NCI-H446 (cell line): ENCODE measurements at places on chromosomes 6 and 20.

DNA sequence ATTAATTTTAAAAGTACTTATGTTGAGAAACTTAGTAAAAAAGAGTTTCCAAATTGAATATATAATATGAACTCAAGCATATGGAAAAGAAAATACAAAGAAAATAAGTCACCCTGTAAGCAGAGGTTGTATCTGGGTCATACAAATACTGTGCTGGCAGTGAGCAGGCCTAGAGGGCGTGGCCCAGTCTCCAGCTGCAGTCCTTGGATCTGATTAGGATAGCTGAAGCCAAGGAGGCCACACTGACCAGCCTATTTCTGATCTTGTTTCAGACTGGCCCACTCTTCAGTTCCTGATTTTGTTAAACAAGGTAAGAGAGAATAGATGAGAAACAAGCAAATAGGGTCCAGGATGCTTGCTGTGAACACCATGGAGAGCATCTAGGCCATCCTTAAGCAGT is 228.8 kb downstream of the EPM2A start:
- DNase-seq = no peak

DNA sequence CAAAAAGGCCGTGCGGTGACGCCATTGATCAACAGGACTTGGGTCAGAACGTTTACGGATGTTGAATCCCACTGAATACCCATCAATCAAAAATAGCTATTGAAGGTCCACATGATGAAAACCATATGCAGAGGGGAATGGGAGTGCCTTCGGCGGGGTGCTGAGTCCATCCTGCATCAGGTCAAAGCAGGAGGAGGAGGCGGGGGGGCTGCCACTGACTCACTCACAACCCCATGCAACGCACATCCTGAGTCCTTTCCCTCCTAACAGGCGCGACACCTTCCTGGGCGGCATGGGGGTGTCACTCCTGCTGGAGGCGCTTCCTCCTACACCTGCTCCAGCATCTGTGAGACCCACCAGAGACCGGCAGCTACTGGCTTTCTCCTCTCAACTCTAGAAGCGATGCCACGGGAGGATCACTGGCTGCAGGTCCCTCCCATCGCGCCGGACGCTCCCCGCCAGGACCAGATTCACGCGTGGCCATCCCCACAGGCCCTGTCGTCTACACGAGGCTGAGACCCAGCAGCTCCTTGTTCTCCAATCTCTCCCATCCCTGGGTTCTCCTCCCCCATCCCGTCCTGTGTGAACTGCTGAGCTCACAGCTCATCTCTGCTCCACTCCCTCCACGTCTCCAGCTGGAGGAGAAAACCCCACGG is 170.6 kb upstream of the THBS2 start:
- DNase-seq = no peak

GRCh38 chr6:116564921-116565872 is 6.1 kb upstream of the RWDD1 start:
- DNase-seq = no peak

- DNase-seq = no peak
Observed at GRCh38 chr6:7042056-7042653, 65.6 kb upstream of the RREB1 start.

DNA sequence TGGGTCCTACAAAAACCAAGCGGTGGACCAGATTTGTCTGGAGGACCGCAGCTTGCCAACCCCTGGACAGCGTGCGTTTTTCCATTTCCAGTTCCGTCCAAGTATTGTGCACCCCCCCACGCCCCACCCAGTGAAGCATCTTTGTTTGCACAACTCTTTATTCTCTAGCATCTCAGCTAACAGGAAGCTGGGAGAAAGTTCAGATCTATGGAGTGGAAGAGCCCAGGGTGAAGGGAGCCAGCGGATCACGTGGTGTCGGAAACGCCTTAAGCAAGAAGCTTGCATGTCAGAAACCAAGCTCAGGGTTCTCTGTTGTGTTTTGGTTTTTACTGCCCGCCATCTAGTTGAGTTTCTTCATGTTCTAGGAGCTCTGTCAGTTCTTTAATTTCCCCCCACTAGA is 29.9 kb downstream of the ARID1B start:
- no peak for DNase-seq

- DNase-seq = no peak
Observed at GRCh38 chr6:163192591-163192990, 221.9 kb upstream of the QKI start.

GRCh38 chr20:58835231-58835630 is 15.5 kb downstream of the GNAS-AS1 start:
- no peak for DNase-seq

- DNase-seq = no peak
Observed at GRCh38 chr6:101956961-101957360, 563.5 kb downstream of the GRIK2 start.

DNA sequence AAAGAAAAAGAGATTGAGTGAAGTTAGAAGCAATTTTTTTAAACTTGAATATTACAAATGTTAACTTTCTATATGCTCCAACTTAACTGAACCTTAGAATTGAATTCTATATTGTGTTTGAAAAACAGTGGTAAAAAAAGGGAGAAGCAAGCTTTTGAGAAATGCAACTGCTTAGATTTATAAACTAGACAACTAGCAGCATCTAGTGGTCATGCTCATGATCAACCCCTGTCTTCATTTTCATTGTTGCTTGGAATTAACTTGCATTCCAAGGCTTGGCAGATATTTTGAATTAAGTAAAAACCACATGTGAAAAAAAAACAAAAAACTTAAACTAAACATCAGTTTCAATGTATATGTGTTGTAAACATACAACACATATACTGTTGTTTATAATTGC is 113.1 kb downstream of the C6orf58 start:
- DNase-seq = no peak

- no peak for DNase-seq
Observed at GRCh38 chr6:15779726-15780125, 116.9 kb upstream of the DTNBP1 start.

DNA sequence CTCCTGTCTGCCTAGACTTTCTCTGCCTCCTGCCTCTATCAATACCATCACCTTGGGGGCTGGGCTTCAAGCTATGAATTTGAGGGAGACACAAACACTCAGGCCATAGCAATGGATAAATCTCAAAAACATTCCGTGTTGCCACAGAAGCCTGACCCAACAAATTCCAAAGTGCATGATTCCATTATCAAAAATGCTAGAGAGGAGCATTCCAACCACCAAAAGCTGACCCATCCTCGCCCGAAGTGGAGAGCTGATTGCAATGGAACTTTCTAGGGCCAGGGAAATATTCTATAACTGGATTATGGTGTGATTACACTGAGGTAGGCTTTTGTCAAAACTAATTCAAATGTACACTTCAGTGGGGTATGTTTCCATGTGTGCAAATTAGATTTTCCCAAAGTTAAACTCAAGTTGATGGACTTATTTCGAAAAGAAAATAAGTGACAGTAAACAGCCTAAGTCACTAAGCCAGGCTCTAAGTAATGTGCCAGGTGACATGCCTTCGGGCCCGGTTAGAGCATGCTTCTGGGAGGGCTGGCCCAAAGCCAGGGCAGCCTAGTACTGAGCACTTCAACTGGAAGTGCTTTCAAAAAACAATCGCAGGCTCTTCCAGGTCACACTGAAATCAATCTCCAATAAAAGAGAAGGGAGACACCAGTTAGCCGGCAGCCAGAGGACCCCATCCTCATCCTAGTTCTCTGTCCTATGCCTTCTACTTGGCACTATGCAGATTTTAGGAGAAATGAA is 142.3 kb downstream of the TBXT start:
- DNase-seq = no peak

DNA sequence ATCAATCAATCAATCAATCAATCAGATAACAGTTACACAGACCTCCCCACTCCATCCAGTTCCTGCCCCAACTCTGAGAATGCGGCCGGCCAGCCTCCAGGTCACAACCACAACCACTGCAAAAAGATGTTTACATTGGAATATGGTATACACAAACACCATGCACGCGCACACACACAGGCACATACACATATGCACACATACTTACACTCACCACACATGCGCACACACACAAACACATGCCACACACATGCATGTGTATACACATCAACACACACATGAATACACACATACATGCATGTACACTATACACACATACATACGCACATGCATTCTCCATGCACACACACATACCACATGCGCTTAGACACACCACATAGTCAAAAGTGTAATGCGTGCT is 131.1 kb downstream of the PXDC1 start:
- DNase-seq = no peak

- DNase-seq = no peak
Observed at GRCh38 chr6:33620158-33620855, 815 bp upstream of the ITPR3 start.

GRCh38 chr6:135869857-135870256 is 18.4 kb downstream of the PDE7B start:
- no peak for DNase-seq
